ENCODE measurements at places on chromosomes 6 and 20.

GRCh38 chr20:61434341-61434781, 182.3 kb downstream of the CDH4 start:
- peak; percentile 44 for DNase-seq

DNA sequence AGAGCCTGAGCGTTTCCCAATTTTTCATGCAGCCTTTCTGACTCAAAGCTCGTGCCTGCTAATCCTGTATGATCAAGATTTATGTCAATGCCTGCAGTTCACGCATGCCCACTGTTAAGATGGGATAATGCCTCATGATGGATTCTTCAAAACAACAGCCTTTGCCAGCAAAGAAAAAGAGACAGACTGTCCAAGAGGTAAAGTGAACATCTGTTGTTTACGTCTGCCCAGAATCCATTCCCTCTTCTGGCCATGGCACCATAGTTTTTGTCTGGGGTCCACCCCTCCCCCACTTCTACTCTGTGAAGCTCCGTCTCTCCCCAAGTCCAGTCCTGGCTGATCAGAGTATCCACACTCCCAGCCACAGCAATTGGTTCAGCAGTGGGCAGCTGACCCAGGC, 91.9 kb upstream of the EYA2 start:
- no peak for DNase-seq

- DNase-seq = peak; percentile 72
Measured at GRCh38 chr6:3800850-3801591, 48.2 kb upstream of the FAM50B start.

GRCh38 chr6:154187203-154187602, 148.2 kb downstream of the OPRM1 start:
- DNase-seq = no peak

DNA sequence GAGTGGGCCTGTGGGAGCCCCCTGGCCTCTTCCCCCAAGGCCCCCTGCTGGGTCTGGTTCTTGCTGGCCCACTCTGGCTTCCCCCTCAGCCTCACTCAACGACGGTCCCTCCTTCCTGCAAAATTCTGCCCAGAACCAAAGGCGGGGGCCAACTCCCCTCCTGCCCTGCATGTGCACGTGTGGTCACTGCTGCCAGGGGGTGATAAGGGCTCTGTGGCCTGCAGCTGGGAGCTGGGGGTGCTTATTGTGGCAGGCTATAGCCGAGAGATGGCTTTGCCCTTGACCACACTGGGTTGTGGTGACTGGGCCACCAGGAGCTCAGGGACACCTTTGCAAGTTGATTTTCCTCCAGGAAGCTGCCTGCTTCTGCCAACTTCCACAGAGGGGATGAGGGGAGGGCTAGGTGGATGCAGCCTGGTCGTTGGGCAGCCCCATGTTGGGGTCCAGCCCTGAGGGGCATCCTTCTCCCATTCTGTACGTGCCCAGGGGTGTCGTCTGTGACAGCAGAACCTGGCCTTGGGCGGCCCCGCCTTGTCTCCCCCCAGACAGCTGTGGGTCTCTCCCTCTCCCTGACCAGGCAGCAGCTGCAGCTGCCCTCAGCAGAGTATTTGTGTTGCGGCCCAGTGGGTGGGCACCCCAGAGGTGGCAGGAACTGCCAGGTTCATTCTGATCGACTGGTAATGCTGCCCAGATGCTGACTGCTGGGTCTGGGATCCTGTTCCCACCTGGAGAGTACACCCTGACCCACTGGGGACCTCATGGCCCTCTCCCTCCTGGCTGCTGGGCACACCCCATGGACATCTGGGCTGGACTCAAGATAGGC, 5.6 kb downstream of the TCEA2 start:
- DNase-seq = no peak

GRCh38 chr6:156191895-156192294, 585.3 kb upstream of the ARID1B start:
- no peak for DNase-seq

DNA sequence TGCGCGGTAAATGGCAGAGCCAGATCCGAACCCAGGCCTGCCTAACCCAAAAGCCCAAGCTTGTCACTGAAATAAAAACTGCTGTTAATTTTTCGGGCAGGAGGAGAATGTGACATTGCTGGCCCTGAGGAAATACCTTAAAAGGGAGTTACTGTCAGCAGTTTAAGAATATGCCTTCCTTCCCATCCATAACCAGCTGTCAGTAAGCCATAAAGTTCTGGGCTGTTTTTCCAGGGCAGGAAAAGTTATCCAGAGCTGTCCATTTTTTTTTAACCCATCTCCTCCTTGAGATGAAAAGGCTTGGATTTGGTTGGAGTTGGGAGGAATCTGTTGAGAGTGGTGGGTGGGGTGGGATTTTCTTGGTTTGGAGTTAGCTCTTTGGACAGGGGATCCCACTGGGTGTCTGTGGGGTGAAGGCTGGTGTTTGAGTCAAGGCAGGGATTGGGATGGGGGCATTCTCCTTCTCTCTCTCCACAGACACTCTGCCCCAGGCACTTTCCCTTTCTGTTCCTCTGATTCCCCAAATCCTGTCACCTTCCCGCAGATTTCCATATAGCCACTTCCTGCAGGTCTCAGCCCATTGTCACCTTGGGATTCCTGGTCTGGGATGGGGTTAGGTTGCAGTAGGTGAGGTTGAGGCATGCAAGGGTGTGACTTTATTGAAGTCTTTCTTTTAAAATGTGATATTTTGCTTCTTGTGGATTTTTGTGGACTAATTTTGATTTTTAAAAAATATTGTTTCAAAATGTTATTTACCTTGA, 4.3 kb upstream of the KCNG1 start:
- DNase-seq = no peak

- DNase-seq = no peak
Measured at GRCh38 chr20:53146201-53146891, 174.2 kb downstream of the TSHZ2 start.

GRCh38 chr20:57332105-57333089, 2.8 kb downstream of the SPO11 start:
- no peak for DNase-seq

- no peak for DNase-seq
Measured at GRCh38 chr6:32045811-32046449, 7.7 kb downstream of the CYP21A2 start.

DNA sequence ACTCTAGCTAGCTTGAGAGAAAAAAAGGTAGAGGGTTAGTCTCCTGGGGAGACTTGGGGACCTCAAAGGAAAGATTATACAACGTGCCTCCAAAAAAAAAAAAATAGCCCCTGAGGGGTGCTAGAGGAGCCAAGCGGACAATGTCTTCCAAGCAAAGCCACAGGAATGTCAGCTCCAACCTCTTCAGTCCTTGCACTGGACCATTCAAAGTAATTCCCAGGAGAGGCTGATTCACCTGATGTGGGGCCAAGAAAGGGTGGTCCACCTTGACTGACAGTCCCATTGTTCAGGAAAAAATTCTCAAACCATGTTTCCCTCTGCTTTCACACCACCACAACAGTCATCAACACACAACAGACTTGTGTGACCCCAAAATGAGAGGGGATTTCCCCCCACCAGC, 30.7 kb downstream of the ASIP start:
- DNase-seq = peak; percentile 70

DNA sequence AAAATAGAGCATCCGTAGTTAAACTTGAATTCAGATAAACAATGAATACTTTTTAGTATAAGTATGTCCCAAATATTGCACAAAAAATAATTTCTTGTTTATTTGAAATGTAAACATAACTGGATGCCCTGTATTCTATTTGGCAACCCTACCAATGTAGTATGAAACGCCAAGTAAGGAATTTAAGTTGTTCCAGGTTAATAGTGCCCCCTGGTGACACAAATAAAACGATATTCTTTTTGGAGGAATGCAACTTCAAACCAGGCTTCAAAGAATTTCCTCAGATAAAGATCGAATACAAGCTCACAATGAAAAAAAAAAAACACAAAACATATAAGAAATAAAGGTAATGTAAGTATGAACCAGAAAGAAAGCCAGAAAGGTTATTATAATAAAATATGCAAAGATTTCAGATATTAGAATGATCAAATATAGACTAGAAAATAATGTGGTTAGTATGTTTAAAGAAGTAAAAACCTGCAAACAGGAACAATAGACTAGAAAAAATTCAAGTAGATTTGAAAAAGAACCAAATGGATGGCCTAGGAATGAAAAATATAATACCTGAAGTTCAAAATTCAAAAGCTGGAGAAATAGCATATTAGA, 18.4 kb upstream of the AKAP7 start:
- DNase-seq = peak; percentile 50

GRCh38 chr20:16528078-16528477, 45.2 kb downstream of the KIF16B start:
- peak; percentile 29 for DNase-seq

DNA sequence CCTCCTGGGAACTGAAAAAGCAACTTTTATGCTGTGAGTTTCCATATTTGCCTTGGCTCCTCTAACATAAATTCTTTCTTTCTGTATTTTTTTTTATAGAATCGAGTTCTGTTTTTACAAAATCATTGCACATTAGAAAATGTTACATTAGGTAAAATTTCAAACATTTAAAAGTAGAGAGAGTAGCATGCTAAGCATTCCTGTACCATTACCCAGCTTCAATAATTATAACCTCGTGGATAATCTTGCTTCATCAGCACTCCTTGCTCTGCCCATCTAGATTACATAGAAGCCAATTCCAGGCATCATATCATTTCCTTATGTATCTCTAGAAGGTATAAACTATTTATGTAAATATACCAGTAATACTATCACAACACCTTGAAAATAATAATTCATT, 15.4 kb upstream of the FBXO30 start:
- no peak for DNase-seq

- DNase-seq = no peak
Measured at GRCh38 chr6:153485072-153485471, 354.0 kb upstream of the RGS17 start.

GRCh38 chr6:104595311-104595820, 264.4 kb downstream of the HACE1 start:
- DNase-seq = peak; percentile 83

Data from fibroblast of skin of abdomen (primary cell).